ENCODE measurements at places on chromosomes 6 and 20. TPM values are rescaled to one million over a fixed set of nuclear protein-coding genes. Genes with fewer than 3 reads are reported as not detected.

DNA sequence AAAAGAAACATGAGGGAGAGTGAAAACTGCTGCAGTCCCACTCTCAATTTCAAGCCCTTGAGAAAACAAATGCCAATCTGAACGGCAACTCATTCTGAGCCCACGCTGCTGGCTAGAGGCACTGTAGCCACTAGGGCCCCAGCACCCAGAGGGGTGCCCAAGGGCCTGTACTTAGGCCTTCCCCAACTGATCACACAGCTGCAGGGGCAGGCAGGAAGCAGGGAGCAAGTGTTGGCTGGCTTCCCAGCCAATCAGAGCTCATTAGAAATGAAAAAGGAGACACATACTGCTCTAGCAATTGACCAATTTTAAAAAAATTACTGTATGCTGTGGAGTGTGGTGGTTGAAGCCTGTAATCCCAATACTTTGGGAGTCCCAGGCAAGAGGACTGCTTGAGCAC is 3.7 kb upstream of the BEND3 start:
- no peak overlapping the region for H3K4me3 ChIP-seq
- peaks cover 13% of the 10 kb centered on the region for H3K4me1 ChIP-seq
- H3K27ac ChIP-seq: no peak overlapping the region

DNA sequence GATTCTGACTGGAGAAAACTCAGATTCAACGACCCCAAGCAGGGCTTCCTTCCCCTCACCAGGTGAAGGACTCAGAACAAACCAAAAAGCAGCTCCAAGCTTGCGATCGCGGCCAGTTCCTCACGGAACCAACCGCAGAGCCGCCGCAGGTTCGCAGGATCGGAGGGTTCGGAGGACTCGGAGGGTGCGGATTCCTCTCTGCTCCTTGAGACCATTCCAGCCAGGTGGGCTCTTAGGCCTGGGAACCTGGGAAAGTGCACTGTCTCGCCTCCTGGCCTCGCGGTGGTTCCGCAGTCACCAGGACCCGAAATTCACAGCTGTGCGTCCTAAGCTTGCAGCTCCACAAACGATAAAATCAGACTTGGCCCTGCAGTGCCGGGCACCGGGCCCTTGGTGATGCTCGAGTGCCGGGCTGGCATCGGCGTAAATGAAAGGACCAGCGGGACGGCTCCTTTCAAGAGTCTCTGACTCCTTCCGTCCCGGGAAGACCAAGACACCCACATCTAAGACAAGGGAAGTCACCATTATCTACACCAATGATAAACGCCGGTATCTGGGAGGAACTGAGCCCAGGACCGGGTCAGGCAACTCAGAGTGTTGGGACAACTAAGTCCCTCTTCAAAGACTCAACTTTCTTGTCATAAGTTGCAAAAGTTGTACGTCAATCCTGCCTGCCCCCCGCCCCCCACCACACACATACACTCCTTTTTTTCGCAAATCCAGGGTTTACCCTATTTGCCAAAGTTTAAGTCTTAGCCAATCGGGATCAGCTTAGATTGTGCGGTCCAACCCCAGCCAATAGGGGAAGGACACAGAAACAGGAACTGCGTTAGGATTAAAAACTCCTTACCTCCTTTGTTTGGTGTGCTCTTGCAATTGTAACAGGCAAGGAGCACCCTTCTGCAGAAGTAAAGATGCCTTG is 69.8 kb upstream of the PRSS16 start:
- H3K36me3 ChIP-seq: no peaks in the 10 kb centered on the region

DNA sequence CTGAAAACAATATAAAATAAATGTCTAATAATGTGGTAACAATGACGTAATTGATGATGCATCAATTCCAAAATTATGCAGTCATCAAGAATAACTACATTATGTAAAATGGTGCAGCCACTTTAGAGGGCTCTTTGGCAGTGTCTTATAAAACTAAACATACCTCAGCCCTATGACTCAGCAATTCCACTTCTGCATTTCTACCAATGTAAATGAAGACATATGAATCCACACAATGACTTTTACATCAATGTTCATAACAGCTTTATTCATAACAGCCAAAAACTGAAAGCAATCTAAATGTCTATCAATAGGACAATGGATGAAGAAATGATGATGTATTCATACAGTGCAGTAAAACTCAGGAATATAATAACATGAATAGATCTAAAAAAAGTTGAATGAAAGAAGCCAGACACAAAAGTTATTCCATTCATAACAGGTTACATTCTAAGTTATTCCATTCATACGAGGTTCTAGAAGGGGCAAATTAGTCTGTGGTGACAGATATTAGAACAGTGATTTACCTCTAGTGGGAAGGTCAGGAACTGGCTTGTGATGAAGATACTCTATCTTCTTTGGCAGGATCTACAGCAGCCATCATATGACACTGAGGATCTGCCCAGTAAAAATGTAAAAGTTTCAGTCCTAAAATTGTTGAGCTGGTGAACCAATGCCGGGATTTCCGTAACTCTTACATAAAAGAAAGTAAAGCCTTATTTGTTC is 396.1 kb downstream of the PLCB1 start:
- no peaks in the 10 kb centered on the region for H3K27me3 ChIP-seq
- H3K4me3 ChIP-seq: no peak overlapping the region
- no peak overlapping the region for H3K27ac ChIP-seq
- DNase-seq: no peak

GRCh38 chr20:37354210-37355195 is 8.6 kb downstream of the SRC start:
- H3K36me3 ChIP-seq: no peaks in the 10 kb centered on the region
- no peaks in the 10 kb centered on the region for H3K4me1 ChIP-seq
- no peak overlapping the region for H3K4me3 ChIP-seq
- H3K27me3 ChIP-seq: no peaks in the 10 kb centered on the region
- no peak overlapping the region for H3K27ac ChIP-seq
- no peak for DNase-seq

RFX6 gene
- not detected for total RNA-seq

KHDC1L gene
- not detected for total RNA-seq

PRRT1 gene
- 1.9 TPM for total RNA-seq

DDX27 gene
- 60.3 TPM for total RNA-seq

Data from CD4-positive, alpha-beta memory T cell (primary cell).